ENCODE measurements at places on chromosomes 5 and 9.
A peak's percentile ranks its signal among the peaks of the same experiment; 100 is the strongest.

DNA sequence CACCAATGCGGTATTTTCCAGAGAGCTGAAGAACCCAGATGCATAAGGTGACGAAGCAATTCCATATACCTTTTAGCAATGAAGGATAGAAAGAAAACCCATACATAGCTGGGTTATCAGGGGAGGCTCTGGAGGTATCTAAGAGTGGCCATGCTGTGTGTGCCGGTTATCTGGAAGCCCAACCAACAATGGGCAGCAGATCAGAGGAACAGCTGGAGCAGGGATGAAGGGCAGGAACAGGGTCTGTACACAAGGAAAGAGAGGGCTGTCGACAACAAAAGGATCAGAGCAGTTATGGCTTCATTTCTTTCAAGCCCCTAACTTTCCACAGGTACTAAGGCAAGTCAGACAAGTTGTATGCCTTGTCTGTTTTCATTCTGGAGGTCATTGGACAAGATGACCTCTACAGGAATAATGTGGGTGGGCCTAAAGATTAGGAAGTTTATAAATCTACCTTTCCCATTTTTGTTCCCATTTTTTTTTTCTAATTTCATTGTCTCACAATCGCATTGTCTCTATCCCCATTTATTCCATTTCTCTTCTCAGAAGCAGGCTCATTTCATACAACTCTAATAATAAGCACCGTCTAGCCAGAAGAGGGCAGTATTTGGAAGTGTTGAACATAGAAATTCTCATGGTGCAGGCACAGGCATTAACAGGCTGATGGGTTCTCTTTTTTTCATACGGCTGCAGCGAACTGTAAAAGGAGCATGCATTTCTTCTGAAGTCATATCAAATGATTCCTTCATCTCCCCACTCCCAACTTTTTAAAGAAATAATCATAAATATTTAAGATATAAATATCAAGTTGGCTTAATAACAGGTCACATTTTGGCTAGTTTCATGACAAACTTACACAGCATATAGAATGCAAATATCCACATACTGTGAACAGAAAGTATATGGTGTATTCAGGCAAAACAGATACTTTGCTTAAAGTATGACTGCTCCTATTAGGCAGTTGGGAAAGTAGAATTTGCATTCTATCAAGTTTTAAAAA, 63.5 kb downstream of the ZNF474 start:
- DNase-seq: no peak

- no peak for DNase-seq
Measured at GRCh38 chr5:56321236-56321881, 88.2 kb upstream of the ANKRD55 start.

DNA sequence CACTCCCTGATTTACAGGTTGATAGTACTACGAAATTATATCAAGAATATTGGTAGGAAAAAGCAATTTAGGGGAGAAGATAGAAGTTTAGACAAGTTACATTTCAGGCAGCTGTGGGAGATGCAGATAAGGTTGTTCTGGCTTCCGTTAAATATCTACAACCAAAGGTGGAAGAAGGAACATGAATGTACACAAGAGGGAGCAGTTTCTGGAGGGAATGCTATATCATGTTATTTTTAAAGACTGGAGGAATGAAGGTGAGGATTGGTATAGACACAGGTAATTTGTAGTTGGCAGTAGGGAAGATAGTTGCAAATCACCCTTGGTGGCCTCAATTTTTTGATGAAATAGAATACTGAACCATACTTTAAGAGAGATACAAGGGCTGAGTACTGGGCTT, 187.3 kb upstream of the NMUR2 start:
- DNase-seq: no peak

- DNase-seq: no peak
Measured at GRCh38 chr9:85534340-85534739, 207.4 kb downstream of the AGTPBP1 start.

GRCh38 chr5:171094356-171094755, 214.7 kb upstream of the TLX3 start:
- DNase-seq: no peak

DNA sequence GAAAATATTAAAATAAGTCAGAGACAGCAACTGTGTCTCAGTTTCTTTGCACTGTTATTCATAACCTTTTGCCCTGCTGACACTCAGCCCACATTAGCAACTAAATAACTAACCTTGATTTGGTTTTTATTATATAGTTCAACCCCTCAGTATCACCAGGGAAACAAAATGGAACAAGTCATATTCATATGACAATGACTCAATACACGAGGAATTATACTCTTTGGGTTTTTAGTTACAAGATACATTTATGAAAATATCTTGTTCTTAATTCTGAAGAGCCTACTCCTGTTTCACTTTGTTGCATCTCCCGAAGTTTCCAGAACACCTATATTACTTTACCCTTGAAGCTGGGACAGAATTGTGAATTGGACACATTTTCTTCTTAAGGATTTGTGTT, 845.4 kb downstream of the EFNA5 start:
- DNase-seq: no peak

GRCh38 chr9:19429595-19429994, 20.8 kb downstream of the ACER2 start:
- DNase-seq: no peak

DNA sequence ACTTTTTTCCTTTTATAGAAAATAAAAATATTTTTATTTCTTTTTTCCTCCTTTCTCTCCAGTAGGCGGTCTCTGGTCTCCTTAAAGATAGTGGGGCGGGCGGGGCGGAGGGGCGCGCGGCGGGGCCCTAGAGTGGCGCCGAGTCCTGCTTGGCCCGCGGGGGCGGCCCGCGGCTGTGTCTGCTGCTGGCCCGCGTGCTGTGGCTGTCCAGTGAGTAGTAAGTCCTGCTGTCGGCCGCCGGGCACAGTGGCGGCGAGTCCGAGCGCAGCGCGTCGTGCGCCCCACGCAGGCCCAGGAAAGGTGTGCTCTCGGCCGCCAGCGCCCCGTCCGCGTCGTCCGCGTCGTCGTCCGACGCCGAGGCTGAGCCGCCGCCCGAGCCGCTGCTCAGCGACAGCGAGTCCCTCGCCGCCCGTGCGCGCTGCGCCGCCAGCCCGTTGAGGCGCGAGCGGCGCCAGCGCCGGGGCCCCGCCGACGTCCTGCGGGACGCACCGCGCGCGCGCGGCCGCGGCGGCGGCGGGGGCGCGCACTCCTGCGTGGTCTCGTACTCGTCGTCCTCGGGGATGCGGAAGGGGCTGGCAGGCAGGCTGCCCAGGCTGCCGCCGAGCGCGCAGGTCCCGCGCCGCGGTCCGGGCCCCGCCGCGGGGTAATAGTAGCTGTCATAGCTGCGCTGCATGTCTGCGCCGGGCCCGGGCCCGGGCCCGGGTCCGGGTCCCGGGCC, 52.3 kb downstream of the PSD2 start:
- DNase-seq: peak; percentile 78

DNA sequence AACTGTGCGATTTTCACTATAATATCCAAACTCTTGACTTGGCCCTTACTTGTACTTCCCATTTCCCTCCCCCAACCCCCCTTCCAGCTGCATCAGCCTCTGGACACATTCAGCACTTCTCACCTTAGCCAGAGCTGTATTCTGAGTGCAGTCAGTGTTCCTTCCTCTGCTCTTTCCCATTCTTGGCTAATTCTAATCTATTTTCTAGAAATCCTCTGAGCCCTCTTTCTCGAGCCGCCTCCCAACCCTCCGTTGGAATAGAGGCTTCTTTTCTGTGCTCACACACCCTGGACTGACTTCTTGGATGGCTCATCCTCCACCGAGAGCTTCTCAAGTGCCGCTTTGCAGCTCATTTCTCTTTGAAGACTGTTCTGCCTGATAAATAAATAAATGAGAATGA, 188.8 kb downstream of the NTRK2 start:
- DNase-seq: no peak

DNA sequence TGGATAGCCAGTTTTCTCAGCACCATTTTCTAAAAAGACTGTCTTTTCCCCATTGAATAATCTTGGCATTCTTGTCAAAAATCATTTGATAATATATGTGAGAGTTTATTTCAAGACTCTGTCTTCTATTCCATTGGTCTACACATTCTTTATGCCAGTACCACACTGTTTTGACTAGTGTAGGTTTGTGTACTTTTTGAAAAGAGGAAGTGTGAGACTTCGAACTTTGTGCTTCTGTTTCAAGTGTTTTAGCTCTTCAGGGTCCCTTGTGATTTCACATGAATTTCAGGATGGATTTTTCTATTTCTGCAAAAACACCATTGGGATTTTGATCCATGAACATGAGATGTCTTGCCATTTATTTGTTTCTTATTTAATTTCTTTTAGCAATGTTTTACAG, 78.5 kb upstream of the ALDH1A1 start:
- DNase-seq: no peak

DNA sequence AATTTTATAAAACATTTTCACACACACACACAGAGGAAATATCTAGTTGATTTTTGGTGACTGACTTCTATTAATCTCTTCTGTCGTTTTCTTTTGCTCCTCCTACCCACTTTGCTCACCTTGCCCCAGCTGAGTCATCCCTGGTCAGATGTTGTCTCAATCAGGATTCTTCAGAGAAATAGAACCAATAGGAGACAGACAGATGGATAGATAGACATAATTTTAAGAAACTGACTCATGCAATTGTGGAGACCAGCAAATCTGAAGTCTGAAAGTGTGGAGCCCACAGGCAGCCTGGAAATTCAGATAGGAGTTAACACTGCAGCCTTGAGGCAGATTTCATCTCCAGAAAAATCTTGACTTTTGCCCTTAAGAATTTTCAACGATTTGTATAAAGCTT, 37.0 kb upstream of the PIK3R1 start:
- no peak for DNase-seq

DNA sequence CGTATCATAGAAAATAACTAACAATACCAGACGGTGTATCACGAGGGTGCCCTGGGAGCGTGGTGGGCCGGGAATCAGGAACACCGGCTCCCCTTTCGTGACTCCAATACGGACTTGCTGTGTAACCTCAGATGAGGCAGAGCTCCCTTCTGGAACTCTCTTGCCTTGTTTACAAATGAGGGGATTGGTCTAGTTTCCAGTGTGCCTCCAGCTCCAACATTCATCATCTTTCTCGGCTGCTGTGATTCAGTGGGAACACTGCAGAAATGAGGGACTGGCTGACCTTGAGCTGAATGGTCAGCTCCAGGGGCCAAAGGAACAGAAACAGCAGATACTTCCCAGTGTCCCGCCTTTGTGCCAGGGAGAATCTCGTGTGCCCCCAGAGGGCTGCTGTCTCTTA, 22.6 kb upstream of the TGFBI start:
- no peak for DNase-seq

DNA sequence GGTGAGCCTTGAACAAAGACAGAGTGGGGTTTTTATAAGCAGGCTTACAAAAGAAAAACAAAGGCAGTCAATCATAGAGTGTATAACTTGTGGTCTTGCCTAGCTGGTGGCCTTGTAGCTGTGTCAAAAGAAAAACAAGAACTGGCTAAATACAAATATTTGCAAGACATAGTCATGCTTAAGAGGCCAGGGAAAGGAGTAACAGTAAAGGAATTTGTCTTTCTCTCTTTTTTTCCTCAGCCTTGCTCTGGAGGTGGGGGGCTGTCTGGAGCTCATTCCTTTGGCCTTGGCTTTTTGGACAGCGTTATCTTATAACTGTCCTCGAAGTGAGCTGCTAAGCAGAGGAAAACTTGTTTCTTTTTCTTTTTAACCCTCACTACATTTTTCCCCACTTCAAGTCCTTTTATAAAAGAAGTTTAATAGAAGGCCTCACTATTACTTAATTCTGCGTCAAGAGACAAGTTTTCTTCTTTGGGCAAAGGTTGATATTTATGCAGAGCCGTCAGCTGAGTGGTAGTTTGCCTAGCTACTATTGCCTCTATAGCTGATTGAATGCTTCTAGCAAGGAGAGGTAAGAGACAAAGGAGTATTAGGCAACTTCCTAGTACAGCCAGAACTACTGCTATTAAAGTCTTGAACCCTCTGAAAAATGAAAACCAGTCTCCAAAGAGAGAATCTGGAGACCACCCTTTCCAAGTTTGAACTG, 14.3 kb downstream of the CEL start:
- DNase-seq: no peak

DNA sequence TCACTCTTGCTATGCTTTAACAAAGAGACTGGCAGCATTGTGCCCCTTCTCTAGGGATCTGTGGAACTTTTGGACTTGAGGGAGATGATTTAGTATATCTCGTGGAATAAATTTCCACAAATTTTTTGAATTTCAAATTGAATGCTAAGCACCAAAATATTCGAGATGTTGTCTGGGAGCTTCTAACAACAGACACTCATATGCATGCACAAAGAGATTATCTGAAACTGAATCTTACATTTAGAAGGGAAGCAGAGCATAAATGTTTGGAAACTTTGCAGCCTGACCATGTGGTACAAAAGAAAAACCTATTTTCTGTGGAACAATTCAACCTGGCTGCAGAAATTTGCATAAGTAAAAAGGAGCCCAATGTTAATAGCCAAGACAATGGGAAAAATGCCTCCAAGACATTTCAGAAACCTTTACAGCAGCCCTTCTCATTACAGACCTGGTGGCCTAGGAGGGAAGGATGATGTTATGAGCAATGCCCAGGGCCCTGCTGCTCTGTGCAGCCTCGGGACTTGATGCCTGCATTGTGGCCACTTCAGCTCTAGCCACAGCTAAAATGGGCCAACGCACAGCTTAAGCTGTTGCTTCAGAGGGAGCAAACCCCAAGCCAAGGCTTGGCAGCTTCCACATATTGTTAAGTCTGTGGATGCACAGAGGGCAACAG, 285.8 kb upstream of the FAM174A start:
- DNase-seq: no peak

DNA sequence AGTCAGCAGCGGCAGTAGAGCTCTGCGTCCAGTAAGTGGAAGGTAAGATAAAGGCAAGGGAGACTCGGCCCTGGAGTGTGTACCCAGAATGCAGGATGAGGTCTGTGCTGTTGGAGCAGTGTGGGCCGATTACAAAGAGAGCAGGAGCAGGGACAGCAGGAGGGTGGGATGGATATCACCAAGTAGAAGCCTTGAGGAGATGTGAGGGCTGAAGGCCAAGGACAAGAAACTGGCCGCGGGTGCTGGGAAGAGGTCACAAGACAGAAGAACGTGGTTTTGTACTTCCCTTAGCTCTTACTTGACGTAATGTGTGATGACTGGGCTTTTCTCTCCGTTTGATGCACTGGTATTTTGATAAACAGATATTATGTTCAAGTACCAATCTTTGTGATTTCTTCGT, 43.7 kb downstream of the OR2V1 start:
- DNase-seq: no peak

- no peak for DNase-seq
Measured at GRCh38 chr9:78239506-78239905, 3.6 kb downstream of the CEP78 start.

Data from activated T-helper 1 cell treated with Interleukin-2 at 50 U/mL for 16 hours (primary cell).